Inflammatory macrophage (primary cell): ENCODE measurements at places on chromosomes 6 and 20.
A peak's percentile ranks its signal among the peaks of the same experiment; 100 is the strongest.

DNA sequence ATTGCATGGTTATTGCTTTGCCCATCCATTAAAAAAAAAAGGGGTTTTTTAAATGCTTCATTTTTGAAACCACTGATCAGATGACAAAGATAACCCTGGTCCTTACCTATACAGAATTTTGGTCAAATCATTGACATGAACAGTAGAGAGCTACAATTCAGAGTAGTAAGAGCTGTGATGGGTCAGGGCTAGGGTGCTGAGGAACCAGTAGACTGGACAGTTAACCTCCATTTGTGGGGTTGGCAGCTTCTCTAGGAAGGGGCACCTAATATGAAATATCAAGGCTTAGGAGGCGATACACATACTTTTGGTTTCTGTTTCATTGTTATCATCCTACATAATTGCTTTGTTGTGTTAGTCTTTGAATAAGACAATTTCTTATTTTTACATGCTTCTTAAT, 55.1 kb downstream of the ORC3 start:
- DNase-seq = no peak

DNA sequence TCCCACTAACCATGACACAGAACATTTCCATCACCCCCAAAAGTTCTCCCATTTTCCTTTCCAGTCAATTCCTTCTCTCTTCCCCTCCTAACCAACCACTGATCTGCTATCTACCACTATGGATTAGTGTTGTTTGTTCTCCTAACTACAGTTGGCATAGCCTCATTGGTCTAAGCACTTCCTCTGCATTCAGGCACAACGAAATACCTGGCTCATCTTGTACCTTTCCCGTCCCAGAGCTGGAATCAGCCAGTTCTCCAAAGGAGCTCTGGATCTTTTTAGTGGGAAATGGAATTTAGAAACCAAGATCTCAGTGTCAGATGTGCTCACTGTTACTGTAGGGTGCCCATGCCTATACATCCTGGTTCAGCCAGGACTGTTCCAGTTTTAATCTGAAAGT, 4.0 kb upstream of the WTAP start:
- no peak for DNase-seq

DNA sequence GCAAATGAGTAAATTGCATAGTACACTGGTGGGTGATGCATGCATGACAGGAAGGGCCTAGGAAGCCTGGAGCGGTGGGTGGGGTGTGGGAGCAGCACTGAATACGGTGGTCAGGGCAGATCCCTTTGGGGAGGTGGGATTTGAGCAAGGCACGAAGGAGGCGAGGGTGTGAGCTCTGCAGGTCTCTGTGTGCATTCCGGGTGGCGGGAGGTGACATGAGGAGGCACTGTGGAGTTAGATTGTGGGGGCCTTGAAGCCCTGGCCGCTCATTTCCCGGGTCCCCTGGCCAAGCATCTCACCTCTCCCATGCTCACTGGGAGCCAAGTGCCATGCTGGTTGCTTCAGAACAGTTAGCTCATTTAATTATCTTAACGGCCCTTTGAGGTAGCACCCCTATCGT, 6.2 kb upstream of the SPDEF start:
- DNase-seq = no peak

DNA sequence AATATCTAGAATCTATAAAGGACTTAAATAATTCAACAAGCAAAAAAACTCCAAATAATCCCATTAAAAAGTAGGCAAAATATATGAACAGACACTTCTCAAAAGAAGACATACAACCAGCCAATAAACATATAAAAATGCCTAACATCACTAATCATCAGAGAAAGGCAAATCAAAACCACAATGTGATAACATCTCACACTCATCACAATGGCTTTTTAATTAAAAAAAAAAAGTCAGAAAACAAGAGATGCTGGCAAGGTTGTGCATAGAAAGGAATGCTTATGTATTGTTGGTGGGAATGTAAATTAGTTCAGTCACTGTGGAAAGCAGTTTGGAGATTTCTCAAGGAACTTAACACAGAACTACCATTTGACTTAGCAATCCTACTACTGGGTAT, 979.6 kb upstream of the MAP3K7 start:
- DNase-seq = no peak

DNA sequence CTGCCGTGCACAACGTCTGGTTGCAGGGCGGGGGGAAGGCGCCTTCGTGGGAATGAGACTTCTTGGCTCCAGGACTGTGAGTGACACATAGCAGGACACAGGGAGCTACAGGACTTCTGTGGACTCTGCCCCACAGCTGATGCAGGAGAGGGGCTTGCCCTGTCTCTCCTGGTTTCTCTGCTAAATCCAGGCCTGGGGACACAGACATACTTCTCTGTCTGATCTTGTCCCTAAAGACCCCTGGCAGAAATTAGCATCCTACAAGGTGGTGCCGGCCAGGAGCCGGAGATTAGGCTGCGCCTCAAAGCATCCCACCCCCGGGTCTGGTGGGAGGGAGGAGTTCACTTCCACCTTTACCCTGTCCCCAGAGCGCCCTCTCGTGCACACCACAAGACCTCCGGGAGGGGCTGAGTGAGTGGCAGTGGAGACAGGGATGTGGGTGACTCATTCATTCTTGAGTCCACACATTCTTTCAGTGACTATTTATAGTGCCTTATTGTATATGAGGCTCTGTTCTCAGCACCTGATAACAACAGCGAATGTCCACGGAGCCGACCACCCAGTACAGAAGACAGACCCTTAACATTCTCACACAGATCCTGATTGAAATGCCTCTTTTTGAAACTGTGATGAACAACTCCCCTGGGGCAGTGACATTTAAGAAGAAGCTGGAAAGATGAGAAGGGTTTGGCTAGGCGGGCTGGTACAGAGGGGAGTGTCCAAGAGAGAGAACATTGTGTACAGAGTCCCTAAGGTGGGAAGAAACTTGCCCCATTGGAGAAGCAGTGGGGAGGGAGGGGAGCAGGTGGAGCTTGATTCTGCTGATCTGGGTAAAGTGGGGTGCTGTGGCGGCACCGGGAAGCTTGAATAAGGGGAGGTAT, 39.0 kb downstream of the GMPR start:
- DNase-seq = peak; percentile 40

GRCh38 chr20:25081065-25081729, 744 bp downstream of the VSX1 start:
- DNase-seq = no peak

DNA sequence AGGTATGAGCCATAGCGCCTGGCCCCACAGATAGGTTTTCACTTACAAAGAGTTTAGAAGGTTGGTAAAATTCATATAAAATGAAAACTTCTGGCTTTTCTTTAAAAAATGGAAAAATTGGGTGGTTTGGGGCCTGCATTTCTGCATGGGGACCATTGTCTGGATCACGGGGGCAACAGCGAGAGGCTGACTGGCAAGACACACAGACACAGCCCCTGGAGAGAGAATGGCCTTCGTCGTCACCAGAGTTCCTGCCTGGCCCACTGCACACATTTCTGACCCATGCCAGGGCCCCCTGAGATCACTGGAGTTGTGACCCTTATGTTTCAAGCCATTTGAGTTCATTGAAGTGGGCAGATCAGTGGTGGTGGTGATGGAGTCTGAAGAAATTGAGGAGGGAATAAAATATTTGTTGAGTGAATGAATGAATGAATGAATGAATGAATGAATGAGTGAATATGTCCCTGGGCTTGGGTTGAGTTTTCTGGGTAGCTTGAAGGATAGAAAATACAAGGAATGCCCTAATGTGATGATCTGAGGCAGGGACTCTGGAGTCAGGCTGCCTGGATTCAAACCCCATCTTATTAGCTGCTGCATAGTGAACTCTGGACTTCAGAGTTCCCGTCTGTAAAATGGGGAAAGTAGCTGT, 173.8 kb downstream of the ZFP64 start:
- no peak for DNase-seq

DNA sequence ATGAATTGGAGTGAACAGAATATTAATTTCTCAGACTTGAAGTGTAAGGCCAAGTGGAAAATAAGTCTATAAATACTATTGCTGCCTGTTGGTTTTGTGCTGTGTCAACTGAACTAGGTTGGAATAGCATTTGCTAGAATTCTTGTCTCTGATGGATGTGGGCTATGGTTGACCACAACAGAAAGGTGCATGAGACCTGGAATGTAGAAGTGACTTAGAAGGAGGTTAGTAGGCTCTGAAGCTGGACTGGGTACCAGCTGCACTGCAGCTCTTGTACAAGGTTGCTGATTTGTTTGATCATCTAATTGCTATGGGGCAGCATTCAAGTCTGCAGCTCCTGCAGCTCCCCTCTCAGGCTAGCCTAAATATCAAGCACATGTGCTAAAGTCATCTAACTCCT, 479.0 kb upstream of the NRSN1 start:
- no peak for DNase-seq

- DNase-seq = no peak
Observed at GRCh38 chr6:75486850-75487518, 6.6 kb downstream of the FILIP1 start.

GRCh38 chr6:111444794-111445193, 38.2 kb downstream of the REV3L start:
- no peak for DNase-seq

DNA sequence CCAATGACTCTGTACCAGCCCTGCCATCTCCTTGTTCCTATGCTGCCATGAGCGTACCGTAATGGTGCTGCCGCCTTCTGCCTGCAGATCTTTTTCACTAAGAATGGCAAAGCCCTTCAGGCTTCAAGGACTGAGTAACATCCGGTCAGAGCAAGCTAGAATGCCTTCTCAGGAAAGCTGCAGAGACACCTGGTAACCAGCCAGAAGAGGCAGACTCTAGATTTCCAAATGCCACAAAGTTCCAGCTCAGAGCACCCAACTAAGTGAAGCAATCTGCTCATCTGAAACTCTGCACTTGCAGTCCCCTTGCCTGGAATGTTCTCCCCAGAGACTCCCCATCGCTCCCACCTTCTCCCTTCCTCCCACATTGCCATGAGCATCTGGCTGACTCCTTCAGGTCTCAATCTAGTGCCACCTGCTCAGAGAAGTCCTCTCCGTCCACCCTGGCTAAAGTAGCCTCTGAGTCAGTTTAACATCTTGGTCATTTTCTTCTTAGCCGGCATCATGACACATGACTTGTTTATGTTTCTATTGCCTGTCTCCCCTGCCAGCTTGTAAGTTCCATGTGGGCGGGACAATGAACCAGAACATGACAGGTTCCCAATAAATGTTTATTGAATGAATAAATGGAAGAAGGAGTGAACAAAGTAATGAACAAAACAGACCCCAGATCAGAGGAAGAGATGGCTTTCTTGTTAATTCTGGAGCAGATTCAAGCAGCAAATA, 6.9 kb upstream of the OCSTAMP start:
- peak; percentile 70 for DNase-seq

GRCh38 chr6:89793586-89793985, 26.0 kb downstream of the MDN1 start:
- no peak for DNase-seq

DNA sequence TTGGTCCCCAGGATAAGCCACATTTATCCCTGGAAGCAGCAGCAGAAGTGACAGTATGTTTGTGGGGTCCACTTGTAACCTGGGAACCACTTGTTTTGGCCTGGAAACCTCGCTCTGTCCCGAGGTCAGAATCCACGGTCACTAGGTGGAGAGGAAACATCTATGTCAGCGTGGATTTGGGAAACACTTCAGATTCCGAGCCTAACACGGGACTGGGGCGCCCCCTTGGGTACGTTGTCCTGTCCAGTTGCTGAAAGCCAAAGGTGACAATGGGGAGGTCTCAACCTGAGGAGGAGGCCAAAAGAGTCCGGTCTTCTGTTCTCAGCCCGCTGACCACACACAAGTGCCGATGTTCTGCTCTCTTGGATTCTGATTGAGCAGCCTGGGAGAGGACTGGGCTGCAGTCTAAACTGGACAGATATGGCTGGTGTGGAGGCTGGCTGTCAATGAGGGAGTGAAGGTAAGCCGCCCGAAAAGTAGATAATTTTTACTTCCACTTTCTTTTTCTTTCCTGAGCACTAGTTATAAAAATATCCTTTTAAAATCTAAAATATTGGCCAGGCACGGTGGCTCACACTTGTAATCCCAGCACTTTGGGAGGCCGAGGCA, 4.9 kb upstream of the ZFP57 start:
- no peak for DNase-seq

GRCh38 chr6:118968416-118968815, 33.5 kb upstream of the MCM9 start:
- DNase-seq = peak; percentile 18

GRCh38 chr6:20777801-20778200, 243.5 kb downstream of the CDKAL1 start:
- DNase-seq = no peak

GRCh38 chr6:53986165-53986720, 125.0 kb upstream of the MLIP start:
- no peak for DNase-seq

DNA sequence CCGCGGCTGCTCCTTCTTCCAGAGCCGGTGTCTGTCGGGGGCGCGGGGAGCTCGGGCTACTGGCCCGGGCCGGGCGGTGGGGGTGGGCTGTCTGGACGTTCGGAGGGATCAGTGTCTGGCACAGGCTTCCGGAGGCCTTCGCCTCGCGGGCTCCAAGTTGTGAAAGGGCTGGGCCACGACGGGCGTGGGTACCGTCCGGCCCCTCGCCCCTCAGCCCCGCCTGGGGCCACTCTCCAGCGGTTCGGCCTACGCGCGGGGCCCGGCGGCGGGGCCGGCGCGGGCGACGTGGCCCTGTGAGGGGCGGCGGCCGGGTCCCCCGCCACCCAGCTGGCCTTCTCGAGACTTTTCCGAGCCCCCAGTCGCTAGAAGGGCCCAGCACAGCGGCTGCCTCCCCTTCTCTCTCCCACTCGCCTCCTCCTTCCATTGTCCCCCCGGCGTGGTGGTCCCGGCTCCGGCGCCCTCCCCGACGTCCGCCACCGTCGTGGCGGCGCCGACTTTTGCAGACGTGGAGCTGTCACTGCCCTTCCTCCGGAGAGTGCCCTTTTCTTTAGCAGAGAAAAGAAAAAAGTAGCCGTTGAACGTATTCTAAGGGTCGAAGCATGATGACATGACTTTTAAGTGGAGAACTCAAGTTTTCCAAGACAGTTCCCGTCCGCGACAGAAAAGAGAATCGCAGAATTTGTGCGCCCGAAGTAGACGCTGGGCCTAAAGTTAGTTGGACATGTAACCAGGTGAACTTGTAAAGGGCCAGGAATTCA, 571 bp downstream of the ITCH start:
- DNase-seq = peak; percentile 46

DNA sequence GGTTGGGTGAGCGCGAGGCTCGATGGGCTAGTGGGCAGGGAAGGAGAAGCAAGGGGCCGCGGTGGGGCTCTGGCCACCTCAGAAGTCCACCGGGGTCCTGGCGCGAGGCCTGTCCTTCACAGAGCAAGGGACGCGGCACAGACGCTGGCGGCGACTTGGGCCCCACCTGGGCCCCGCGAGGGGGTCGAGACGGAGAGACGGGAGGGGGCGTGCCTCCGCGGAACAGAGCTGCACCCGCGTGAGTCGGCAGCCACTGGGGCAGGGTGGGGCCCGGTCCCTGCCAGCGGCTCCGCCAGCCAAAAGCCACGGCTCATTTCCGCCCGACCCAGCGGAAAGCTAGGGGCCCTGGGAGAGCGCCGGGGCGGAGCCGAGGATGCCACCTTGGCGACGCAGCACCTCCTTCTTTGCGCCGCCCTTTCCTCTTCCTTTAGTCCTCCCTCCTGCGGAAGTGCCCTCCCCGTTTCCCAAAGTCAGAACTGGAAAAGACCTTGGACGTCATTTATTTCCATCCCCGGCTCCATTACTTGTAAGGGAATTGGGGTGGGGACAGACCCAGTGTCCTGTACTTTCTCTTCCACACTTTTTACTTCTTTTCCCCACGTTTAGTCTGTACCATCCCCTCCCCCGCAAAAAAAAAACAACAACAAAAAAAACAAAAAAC, at the start of gene CUL7:
CUL7 (minus strand) TSS at position 307 of the 661 bp plus-strand sequence. CDS start 1,063 bp downstream, outside the sequence.
- DNase-seq = peak; percentile 93

GRCh38 chr6:12118607-12119006, 106.5 kb downstream of the HIVEP1 start:
- no peak for DNase-seq
